ENCODE measurements at places on chromosomes 12 and 14.

DNA sequence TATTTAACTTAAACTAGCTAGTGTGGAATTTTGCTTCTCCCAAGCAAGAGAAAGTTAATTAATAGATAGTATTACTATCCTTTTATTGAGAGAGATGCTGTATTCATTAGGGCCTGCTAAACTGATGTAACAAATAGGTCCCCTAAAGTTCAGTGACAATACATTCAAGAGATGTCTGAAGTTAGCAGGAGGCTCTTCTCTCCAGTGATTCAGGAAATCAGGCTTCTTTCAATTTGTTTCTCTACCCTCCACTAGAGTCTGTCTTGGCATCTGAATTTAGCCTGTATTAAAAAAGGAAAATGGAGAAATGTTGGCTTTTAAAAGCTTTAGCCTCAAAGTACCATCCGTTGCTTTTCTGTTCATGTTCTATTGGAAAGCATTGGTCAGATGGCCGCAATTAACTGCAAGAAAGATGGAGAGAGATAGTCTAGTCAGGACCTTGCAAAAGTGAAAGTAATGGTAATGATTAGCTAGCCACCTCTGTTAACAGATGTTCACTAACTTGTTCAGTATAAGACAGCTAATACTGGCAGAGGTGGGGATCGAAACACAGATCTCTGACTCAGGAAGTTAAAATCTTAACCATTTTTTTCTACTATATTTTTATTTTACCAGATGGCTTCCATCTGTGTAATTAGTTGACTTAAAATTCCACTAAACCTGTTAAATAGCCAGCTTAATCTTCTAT is 786.8 kb downstream of the TMTC2 start:
- DNase-seq: no peak

- no peak for DNase-seq
These were observed 130.8 kb upstream of the PTPRQ start for GRCh38 chr12:80313209-80313608.

DNA sequence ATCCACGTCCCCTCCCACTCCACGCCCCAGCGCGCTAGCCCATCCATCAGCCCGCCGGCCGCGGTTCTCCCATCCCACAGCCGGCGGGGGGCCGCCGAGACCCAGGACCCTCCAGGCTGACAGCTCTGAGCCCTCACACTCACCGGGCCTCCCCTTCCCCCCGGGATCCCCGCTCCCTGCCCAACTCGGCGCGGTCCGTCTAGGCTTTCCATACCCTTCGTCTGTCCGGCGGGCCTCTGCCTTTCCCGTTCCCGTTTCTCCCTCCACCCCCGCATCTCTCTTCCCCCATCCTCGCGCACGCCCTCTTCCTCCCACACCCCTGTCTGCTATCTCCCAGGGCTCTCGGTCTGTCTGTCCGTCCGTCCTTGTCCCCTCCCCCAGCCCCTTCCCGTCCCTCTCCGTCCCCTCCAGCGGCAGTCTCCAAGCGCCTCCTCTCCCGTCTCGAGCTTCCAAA is 726 bp downstream of the ZFHX2 start:
- no peak for DNase-seq

- no peak for DNase-seq
These were observed 139.5 kb downstream of the SMOC1 start for GRCh38 chr14:70018713-70019211.

- no peak for DNase-seq
These were observed 3.6 kb downstream of the CLEC2A start for GRCh38 chr12:9928607-9929006.

GRCh38 chr14:34498684-34499412 is 36.8 kb upstream of the SPTSSA start:
- DNase-seq: peak; percentile 13

DNA sequence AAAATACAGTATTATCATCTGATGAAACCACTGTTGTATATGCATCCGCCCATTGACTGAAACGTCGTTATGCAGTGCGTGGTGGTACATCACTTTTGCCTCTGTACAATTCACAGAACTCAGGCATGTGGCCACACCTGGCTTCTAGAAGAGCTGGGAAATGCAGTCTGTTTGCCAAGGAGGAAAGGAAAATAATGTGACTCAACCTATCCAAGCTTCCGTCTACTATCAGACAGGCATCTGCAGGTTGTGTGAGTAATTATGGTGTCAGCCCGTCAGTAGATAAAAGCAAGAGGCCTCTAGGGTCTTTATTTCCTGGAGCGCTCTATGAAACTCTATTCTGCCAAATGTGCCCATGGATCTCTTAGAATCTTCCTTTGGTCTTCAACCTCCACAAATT is 111.6 kb downstream of the BBS10 start:
- DNase-seq: no peak

GRCh38 chr12:105466901-105467598 is 136.6 kb downstream of the C12orf75 start:
- DNase-seq: no peak

GRCh38 chr12:76312315-76312714 is 35.9 kb downstream of the BBS10 start:
- DNase-seq: no peak

- DNase-seq: no peak
These were observed 168.4 kb downstream of the RPS29 start for GRCh38 chr14:49417790-49418189.

DNA sequence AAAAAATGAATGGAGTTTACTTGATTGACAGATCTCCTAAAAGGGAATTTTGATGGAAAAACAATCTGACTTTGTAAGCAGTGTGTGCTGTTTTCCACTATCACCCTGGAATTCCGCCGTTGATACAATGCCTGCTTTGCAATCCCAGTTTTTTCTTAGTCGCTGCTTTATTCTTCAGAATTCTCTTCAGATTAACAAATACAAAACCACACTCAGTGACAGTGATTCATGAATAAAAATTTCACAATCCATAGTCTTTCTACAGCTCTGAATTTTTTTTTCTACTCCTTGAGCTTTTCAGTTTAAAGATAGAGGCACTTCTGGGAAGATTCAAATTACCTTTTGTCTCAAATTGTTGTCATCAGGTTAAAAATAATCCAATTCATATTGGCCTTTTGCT is 44.6 kb upstream of the KITLG start:
- DNase-seq: no peak

DNA sequence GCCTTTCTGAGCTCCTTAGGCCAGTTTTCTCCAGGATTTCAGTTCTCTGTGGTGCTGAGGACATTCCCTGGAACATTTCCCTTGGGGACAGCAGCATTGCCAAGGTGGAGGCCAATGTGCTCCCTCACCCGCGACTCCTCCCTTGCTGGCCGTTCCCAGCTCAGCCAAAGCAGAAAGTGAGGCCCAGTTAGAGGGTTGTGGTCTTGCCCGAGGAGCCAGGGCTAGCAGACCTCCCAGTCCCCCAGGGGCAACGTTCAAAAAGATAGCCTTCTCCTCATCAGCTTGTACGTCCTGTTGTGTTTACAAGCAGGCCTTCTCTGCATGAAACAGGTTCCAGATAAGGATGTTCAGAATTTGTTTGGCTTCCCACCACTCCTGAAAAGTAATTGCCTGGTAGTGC is 78.4 kb downstream of the SSPN start:
- no peak for DNase-seq

GRCh38 chr14:50668826-50669143 is 679 bp upstream of the SAV1 start:
- DNase-seq: no peak

DNA sequence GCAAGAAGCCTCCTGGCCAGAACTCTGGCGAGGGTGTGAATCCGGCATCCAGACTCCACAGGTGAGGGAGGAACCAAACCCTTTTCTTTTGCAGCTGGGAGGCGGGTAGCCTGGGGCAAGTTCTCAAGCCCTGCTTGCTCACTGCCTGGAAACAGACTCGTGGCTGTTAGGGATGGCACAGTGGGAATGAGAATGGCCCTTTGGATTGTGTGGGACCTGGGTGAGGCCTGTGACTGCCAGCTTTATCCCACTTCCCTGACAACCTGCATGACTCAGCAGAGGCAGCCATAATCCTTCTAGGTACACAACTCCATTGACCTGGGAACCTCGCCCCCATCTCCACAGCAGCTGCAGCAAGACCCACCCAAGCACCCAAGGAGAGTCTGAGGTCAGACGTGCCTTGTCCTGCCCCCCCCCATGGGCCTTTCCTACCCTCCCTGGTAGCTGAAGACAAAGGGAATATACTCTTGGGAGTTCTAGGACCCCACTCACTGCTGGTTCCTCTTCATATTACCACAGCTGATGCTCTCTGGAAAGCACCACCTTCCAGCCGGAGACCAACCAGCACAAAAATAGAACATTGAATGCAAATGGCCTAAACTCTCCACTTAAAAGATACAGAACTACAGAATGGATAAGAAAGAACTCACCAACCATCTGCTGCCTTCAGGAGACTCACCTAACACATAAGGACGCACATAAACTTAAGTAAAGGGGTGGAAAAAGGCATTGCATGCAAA is 5.1 kb upstream of the GPR33 start:
- no peak for DNase-seq

DNA sequence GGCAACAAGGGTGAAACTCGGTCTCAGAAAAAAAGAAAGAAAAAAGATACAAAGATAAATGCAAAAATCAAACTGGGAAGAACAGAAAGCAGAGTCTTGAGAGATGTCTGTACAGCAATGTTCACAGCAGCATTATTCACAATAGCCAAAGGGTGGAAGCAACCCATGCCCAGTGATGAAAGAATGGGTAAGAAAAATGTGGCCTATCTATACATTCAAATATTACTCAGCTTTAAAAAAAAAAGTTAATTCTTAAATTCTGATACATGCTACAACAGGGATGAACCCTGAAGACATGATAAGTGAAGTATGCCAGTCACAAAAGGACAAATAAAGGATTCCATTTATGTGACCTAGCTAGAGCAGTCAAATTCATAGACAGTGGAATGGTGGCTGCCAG is 33.7 kb downstream of the SPPL3 start:
- DNase-seq: no peak

- no peak for DNase-seq
These were observed 64.9 kb downstream of the DDX51 start for GRCh38 chr12:132079200-132079599.

DNA sequence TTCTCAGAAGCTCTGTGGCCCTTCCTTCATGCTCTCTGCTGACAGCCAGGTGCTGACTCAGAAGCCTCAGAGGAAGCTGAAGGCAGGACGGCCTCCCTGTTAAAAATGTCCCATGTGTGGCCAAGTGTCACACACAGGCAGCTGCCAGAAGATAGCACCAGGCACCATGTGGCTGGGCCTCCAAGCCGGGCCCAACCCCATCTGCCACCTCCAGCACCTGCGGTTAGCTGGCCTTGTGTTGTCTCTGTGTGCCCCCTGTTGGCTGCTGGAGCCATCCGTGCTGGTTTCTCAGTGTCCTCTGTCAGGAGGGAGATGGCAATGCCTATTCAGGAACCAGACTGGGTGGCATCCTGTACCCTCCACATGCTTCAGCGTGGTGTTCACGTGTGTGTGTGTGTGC is 63.2 kb downstream of the TSPAN11 start:
- DNase-seq: no peak

DNA sequence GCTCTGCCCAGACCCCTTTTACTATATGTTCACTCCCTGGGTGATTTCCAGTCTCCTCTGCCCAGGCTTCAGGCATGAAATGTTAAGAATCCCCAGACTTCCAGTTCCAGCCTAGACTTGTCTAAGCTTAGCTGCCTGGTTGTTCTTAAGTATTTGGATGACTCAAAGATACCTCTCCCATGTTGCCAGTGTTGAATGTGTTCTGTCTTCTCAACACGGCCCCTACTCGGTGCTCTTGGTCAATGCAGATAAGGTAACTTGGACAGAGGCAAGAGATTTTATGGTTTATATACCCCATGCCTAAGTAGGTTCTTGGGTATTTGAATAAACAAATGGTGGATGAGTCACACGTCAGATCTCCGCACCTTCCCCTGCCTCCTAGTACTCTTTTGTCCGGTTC is 13.6 kb downstream of the PIWIL1 start:
- no peak for DNase-seq

DNA sequence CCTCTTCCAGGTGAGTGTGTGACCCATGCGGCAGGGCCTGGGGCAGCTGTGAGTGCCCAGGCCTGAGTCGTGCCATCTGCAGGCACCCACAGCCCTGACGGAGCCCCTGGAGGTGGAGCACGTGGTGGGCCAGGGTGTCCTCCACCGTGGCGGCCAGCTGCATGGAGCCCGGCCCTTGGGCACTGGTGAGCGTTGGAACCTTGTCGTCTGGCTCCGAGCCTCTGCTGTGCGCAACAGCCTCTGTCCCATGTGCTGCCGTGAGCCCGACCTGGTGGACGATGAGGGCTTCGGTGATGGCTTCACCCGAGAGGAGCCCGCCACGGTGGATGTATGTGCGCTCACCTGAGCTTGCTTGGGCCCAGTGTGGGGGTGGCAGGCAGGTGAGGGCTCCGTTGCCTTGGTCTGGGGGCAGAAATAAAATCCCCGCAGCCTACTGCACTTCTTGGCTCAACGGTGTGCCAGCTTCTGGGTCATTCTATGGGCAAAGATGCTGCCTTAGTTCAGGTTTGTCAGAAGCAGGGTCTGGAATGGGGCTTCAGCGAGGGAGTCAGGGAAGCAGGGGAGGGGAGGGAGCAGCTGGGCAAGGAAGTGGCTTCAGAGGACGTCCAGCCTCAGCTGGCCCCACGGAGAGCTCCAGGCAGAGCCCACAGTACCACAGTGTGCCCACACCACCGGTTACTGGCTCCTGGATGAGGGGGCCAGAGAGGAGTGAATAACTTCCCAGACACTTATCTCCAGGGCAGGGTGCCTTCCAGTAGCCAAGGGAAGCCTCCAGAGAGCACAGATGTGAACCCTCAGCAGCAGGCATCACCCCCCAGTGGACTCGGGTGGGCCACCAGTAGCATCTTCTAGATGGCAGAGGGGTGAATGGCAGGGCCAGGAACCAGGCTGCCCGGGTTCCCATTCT is 1.2 kb upstream of the ARL6IP4 start:
- DNase-seq: no peak

DNA sequence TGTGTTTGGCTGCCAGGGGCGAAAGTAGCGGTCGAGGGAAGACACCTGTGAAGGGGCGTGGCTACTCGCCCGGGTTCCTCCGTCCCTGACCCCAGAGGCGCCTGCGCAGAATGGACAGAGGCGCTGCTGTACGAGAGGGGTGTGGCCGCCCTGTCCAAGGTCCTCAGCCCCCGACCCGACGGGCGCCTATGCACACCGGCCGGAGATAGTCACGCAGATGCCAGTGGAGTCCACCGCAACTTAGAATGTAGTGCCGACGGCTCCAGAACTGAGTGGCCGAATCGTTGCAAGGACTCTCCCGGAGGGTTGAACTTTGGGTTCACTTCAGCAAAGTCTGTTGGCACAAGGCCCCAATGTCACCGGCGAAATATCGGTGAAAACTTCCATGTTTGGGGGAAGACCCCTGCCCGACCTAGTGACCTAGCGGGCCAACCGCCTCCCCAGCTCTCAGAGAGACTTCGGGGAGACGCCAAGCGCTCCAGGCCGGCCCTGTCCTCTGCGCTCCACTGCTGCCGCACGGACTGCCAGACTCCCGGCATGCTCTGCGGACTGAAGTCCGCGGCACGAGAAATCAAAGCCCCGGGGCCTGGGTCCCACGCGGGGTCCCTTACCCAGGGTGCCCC is 541 bp upstream of the RNU6-7 start:
- DNase-seq: peak; percentile 11

DNA sequence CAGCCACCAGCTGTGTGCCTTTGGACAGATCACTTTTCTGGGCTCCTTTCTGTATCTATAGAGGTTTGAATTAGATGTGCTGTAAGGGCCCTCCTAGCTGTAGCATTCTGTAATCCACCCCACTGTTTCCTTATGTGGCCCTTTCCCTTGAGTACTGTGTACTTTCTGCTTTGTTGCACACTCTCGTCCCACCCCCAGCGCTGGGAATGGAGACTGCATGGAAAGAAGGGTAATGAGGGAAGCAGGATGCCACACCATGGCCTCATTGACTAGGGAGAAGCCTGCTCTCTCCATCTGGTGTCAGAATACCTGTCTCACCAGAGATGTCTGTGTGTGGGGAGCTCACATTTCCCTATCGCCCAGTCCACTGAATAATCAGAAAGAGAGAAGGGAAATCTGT is 13.6 kb upstream of the GALNT16 start:
- DNase-seq: no peak

GRCh38 chr12:15928870-15929571 is 17.9 kb downstream of the DERA start:
- no peak for DNase-seq

All from NCI-H446 (cell line).